ENCODE measurements at places on chromosomes 1 and 21.

GRCh38 chr21:34362136-34362444 lies 1.7 kb upstream of the KCNE2 start:
- no peak for DNase-seq

- no peak for DNase-seq
These were observed 57.6 kb upstream of the GNG12 start for GRCh38 chr1:67890857-67891256.

GRCh38 chr1:92909321-92909720 lies 51.9 kb downstream of the DIPK1A start:
- peak; percentile 89 for DNase-seq

- DNase-seq, result no peak
These were observed 206.1 kb downstream of the BACH1 start for GRCh38 chr21:29504751-29505321.

DNA sequence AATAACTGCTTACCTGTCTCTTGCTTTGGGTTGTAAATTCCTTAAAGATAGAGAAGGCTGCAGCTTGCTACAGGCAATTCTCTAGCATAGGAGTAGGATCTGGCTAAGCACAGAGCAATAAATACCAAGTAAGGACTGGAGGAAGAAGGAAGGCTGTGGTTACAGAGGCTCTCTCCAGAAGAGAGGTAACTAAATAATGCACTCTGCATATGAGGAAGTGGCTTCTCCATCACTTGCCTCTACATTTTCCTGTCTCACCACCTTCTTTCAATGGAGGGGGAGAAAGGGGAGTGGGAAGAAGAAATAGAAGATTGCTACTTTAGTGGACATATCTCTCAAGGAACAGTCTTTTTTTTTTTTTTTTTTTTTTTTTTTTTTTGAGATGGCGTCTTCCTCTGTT lies 60.9 kb upstream of the LAX1 start:
- DNase-seq, result no peak

GRCh38 chr1:8889925-8890785 lies 11.7 kb upstream of the ENO1 start:
- peak; percentile 78 for DNase-seq

- peak; percentile 7 for DNase-seq
These were observed 21.6 kb upstream of the PCP4 start for GRCh38 chr21:39845571-39846130.

GRCh38 chr1:47792779-47793178 lies 204.4 kb downstream of the TRABD2B start:
- no peak for DNase-seq

GRCh38 chr21:41465176-41465781 lies 39.2 kb downstream of the MX1 start:
- no peak for DNase-seq

DNA sequence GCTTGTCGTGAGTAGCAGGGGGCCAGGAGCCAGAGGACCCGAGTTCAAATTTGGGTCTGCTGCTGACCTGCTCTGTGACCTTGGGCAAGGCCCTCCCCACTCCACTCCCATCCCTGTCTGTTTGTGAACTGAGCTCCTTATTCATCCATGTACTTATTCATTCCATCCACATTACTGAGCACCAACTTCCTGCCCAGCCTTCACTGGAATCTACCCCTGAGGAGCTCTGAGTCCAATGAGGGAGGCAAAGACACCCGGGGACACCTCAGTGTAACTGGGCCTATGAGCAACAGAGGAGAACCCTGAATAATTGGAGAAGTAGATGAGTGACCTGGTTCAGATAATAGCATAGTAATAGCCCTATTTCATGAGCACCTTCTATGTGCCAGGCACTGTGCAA lies 8.9 kb downstream of the BSND start:
- DNase-seq, result peak; percentile 32

DNA sequence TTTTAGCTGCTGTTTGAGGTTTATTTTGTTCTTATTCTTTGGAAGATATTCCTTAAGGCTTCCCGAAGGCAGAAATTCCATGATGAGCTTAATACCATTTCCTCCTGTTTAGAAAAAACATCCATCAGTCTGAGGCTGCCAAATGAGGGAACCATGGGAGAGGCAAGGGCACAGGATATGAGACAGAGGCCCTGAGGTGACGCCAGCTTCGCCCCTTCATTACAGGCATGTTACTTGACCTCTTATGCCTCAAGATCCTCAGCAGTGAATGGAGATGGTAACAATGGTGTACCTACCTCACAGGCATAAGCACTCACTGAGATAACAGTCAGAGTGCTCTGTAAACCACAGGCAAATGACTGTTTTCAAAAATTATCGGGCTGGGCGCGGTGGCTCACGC lies 93.6 kb downstream of the RAVER2 start:
- no peak for DNase-seq

- DNase-seq, result no peak
These were observed 153.8 kb downstream of the MRPL39 start for GRCh38 chr21:25453524-25453923.

GRCh38 chr1:162003830-162004215 lies 19.8 kb downstream of the OLFML2B start:
- peak; percentile 77 for DNase-seq

DNA sequence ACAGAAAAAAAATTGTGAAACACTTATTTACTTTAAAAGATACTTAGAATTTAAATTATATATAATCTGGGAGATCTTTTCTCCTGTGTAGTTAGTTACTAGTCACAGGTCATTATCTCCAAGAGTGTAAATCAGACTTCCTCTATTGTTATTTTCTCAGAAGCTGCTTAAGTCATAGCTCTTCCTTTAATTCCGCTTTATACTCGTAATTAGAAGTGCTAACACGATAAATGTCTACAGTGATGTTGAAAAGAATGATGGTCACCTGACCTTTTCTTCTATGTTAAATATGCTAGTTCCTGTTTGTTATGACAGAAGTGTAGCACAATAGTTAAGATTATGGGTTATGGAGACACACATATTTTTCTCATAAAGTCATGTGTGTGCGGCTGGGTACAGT lies 123.6 kb downstream of the TGFB2 start:
- DNase-seq, result no peak

GRCh38 chr1:6347641-6348487 lies 45.7 kb downstream of the ACOT7 start:
- no peak for DNase-seq

DNA sequence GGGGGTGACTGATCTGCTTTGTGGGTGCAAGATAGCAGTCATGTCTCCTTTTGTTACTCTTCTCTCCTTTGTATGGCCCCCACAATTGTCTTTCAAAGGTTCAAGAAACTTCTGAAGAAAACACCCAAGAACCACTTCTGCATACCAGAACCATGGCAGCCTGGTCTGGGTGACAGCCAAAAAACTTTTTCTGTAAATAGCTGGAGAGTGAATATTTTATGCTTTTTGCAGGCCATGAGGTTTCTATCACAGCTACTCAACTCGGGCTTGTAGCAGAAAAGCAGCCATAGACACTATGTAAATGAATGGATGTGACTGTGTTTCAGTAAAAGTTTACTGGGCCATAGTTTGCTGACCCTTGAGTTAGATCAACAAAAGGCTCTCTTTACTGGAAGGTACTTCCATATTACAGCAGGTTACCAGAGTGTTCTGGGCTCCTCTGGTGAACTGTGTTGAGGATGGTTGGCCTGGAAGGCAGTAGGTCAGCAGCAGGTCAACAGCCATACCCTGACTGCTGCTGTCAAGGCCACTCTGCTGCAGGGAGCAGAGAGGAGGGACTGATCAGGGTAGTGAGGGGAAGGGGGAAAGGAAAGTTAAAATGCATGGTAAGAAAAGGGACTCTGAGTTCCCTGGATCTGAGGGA lies 116.4 kb downstream of the GDAP2 start:
- no peak for DNase-seq

GRCh38 chr1:192756847-192757246 lies 52.0 kb upstream of the RGS2 start:
- DNase-seq, result no peak

DNA sequence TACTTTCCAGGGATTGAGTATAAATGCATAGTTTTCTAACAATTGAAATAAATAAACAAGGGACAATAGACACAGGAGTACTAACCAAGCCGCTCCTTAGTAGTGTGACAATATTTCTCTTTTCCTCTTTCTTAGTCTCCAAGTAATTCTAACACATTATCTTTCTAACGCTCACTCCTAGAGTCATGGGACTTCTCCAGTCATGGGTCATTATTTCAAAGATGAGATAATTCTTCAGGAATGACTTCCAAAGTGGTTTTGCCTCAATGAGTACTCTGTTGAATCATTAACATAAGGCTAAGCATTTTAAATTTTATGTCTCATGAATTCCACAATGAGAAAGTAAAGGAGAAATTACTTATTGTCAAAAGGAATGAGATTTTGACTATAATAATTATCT lies 605.8 kb upstream of the ADAMTS5 start:
- no peak for DNase-seq

- DNase-seq, result no peak
These were observed 45.1 kb downstream of the ERI3 start for GRCh38 chr1:44310006-44310405.

DNA sequence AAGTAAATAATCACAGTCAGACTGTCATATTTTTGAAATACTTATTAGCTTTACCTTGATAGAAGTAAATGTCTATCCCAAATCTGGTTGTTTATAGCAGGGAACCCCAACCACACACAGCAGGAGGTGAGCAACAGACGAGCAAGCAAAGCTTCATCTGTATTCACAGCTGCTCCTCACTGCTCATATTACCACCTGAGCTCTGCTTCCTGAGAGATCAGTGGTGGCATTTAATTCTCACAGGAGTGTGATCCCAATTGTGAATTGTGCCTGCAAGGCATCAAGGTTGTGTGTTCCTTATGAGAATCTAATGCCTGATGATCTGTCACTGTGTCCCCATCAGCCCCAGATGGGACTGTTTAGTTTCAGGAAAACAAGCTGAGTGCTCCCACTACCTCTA lies 104.3 kb downstream of the GPATCH2 start:
- DNase-seq, result no peak

DNA sequence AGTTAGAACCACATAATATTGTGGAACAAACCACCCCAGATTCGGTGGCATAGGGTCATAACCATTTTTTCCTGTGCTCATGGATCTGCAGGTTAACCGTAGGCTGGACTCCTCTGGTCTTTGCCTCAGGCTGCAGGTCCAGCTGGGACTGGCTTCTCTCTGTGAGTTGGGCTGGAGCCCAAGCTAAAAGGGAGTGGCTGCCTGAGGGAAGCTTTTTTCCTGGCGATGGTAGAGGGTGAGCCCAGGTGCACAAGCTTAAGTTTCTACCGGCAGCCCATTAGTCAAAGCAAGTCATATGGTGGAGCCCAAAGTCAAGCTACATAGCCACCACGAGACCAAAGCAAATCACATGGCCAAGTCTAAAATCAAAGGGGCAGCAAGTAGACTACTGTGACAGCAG lies 13.8 kb downstream of the EPHX4 start:
- DNase-seq, result no peak
